ENCODE measurements at places on chromosomes 1 and 21.

- no peak for DNase-seq
Measured at GRCh38 chr1:177865807-177866206, 104.1 kb downstream of the SEC16B start.

DNA sequence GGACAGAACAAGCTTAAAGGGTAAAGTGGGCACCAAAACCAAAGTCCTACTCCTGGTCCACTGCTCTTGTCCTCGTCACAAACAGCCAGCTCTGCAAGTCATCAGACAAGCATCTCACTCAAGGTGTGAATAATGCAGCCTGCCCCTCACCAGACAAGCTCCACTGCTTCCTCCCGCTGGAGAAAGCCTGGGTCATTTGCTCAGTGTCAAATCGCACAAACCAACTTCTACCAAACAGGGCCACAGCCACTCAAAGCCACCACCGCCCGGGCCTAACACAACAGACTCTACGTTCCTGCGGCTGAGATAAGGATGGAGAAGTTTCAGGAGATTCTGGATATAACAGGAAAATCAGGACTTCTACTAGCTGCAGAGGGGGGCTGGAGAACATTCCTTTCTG lies 3.3 kb downstream of the SSBP3 start:
- no peak for DNase-seq

DNA sequence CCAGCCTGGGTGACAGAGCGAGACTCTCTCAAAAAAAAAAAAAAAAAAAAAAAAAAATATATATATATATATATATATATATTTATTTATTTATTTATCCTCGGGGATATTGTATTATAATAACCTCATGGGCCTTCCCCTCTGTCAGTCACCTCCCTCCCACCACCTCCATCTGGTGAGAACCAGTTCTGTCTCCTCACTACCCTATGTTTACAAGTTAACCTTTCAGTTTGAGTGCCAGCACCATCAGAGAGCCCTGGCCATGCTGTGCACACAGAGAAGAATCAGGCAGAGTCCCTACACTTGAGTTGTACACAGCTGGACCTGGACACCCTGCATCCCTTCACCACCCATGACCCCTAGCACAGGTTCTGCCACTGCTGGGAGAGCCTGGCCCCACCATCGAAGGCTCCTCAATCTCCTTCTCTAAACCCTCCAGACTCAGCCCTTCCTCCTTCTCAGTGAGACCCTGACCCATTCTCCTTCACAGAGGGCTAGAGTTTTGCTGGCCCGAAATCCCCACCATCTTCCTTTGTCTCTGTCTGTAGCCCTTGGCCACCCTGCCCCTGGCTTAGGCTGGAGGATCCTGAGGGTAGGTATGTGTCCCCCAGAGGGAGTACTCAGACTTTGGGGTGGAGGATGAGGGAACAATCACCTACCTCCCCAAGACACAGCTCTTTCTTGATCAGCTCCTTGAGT lies 1.2 kb downstream of the S100A5 start:
- no peak for DNase-seq

GRCh38 chr1:229279242-229279641 lies 8.3 kb downstream of the RAB4A start:
- no peak for DNase-seq

DNA sequence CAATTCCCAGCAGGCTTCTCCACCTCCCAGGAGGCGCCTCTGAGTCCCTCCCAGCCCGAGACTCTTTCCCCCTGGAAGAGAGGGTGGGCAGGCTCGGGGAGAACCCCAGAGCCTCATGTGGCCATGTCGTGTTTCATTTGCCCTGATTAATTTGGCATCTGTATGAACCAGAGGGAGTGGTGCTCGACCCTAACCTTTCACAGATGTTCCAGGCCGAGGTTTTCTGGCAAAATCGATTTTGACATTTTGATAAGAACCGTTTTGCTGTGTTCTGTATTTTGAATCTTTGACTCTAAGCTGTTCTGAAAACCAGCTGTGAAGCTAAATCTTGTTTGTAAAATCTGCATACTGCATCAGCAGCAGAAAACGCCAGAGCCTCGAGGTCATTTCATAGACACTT lies 367.4 kb downstream of the CAMTA1 start:
- no peak for DNase-seq

- no peak for DNase-seq
Measured at GRCh38 chr21:39694750-39695149, 50.2 kb upstream of the IGSF5 start.

- DNase-seq: no peak
Measured at GRCh38 chr1:213874789-213875188, 113.0 kb upstream of the PROX1 start.

- DNase-seq: no peak
Measured at GRCh38 chr1:71693581-71693980, 588.8 kb downstream of the NEGR1 start.

DNA sequence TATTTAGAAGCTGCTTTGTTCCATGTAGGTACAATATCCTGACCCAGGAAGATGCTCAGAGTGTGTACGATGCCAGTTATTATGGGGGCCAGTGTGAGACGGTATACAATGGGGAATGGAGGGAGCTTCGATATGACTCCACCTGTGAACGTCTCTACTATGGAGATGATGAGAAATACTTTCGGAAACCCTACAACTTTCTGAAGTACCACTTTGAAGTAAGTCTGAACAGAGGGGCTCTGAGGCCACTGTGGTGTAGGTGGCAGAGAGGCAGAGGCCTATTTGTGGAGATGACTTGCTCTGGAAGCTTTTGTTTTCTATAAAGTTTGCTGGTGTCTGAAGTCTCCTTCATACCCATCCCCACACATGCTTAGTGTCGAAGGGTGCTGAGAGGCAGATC lies 26.8 kb downstream of the C8A start:
- DNase-seq: no peak

GRCh38 chr1:92881391-92881790 lies 49.6 kb downstream of the RPL5 start:
- no peak for DNase-seq

GRCh38 chr1:207459008-207459407 lies 4.9 kb downstream of the CR2 start:
- DNase-seq: no peak

DNA sequence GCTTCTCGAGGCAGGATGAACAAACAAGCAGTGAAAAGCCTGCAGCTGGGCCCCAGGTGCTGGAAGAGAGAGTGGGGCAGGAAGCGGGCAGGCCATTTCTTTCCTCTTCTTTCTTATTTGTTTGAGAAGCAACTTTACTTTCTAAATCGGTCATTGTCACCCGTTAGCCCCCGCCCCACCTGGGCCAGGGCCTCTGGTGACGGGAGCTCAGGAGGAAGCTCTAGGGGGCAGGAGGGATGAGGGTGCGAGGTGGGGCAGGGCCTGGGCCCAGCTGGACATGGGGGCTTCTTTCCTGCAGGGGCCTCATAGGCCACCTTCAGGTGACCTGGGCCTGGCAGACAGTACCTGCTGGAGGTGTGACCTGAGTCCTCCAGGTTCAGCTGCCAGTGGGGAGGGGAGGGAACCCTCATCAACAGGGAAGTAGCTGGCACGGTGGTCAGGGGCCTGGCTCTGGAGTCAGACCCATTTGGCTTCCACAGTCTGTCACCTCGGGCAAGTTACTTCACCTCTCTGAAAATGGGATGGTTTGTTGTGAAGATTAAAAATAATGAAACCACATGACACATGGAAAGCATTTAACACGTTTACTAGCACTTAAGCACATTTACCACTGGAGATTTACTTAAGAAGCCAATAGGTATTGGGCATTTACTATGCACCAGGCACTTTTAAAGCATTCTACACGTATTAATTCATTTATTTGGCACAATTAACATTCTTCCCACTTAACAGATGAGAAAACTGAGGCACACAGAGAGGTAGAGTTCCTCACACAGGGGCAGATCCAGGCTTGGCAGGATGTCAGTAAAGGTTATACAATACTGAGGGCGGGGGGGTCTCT lies 54.1 kb upstream of the ID3 start:
- no peak for DNase-seq

DNA sequence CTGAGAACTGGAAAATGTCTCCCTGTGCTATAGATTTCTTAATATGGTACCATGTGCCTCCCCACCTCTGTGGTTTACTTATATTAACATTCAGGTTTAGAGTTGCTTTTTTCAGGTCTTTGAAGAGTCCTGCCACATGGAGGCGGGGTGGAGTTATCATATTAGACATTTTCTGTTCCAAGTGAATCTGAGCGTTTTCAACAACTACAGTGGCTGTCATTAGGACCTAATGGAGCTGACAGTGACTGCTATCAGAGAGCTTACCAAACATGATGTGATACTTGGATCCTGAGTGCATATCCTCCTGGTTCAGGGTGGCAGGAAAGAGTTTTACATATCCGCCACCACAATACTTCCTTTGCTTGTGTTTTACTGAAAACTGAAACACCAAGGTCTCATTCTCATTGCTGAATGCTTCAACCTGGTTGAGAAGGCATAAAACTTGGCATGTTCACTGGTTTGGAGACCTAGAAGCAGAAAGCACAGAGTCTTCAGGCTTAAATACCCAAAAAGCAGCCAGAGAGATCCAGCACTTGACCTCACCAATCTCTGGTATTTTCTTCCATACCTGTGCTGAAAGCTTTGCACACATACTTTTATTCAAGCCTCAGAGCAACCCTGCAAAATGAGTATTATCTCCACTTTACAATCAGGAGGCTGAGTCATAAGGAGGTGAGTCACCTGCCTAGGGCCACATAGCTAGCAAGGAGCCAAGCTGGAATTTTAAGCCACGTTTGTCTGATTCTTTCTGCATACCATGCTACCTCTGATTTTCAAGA lies 47.4 kb upstream of the OSBPL9 start:
- DNase-seq: no peak

- no peak for DNase-seq
Measured at GRCh38 chr1:40708750-40709099, 17.2 kb downstream of the NFYC start.

DNA sequence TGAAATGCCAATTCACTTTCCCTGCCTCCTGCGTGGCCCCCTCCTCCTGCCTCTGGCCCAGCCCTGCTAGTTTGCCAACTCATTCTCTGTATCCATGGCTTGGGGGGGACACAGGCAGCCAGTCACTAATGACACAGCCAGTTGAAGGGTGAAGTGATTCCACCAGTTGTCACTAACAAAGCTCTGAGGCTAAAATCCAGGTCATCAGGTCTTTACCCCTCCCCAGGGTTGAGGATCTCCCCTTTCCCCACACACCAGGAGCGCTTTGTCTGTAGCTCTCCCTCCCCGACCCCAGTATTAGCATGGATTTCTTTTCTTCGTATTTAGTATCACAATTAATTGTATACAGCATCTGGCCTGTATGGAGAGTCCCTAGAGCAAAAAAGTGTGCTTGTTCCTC lies 394.1 kb downstream of the RRAGC start:
- no peak for DNase-seq
